ENCODE measurements at places on chromosomes 6 and 20. TPM values are rescaled to one million over a fixed set of nuclear protein-coding genes. Genes with fewer than 3 reads are reported as not detected.

SIRPG gene
- 34.3 TPM for total RNA-seq

EDN3 gene
- total RNA-seq: not detected

ADAT2 gene
- 26.0 TPM for total RNA-seq

LRP11 gene
- total RNA-seq: 5.1 TPM

BMP5 gene
- not detected for total RNA-seq

PHACTR2 gene
- total RNA-seq: 21.2 TPM

FOXS1 gene
- not detected for total RNA-seq

LIME1 gene
- total RNA-seq: 7.3 TPM

SPINT4 gene
- total RNA-seq: not detected

OR2H1 gene
- total RNA-seq: not detected

COL9A3 gene
- total RNA-seq: not detected

RAD21L1 gene
- total RNA-seq: 0.32 TPM

ARMC12 gene
- 1.3 TPM for total RNA-seq

TP53TG5 gene
- 0.80 TPM for total RNA-seq

FAM217A gene
- not detected for total RNA-seq

ESR1 gene
- total RNA-seq: 0.48 TPM

ARMH2 gene
- not detected for total RNA-seq

SEL1L2 gene
- total RNA-seq: not detected

ABHD16A gene
- 20.9 TPM for total RNA-seq

SLA2 gene
- total RNA-seq: 52.6 TPM

TNXB gene
- total RNA-seq: 3.8 TPM

THBD gene
- total RNA-seq: not detected

CPNE5 gene
- total RNA-seq: 1.3 TPM

BTN1A1 gene
- total RNA-seq: not detected

PGK2 gene
- not detected for total RNA-seq

TRPC4AP gene
- 36.0 TPM for total RNA-seq

POFUT1 gene
- total RNA-seq: 54.3 TPM

GTF2H4 gene
- total RNA-seq: 35.9 TPM

HLA-DOB gene
- total RNA-seq: 1.6 TPM

ADTRP gene
- 26.3 TPM for total RNA-seq

EDN1 gene
- total RNA-seq: not detected

CDYL gene
- total RNA-seq: 33.7 TPM

TRAPPC3L gene
- total RNA-seq: not detected

KCNQ5 gene
- total RNA-seq: 5.5 TPM

C6orf118 gene
- total RNA-seq: not detected

PLN gene
- not detected for total RNA-seq

LIN28B gene
- total RNA-seq: not detected

HDAC2 gene
- 96.0 TPM for total RNA-seq

RIMS1 gene
- not detected for total RNA-seq

Data from activated CD4-positive, alpha-beta T cell treated with anti-CD3 and anti-CD28 coated beads for 36 hours (primary cell).